OCI-LY7 (cell line): ENCODE measurements at places on chromosomes 13 and 19.

DNA sequence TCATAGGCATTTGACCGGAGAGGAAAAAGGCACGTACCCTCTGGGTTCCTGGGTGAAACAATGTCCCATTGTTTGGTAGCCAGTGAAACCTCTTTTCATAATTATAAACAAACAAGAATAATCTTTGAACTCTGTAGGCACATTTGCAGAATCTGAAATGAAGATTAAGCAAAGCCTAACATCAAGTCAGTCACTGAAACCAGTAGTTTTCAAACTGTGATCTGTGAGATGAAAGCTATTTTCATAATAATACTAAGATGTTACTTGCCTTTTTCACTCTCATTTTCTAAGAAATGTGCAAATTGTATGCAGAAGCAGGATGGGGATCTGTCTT is 105.4 kb downstream of the WDFY2 start:
- no peak for DNase-seq

- no peak for DNase-seq
These were observed 3.8 kb downstream of the ZNF784 start for GRCh38 chr19:55620410-55621204.

GRCh38 chr13:74835579-74835978 is 646.4 kb downstream of the TBC1D4 start:
- no peak for DNase-seq

DNA sequence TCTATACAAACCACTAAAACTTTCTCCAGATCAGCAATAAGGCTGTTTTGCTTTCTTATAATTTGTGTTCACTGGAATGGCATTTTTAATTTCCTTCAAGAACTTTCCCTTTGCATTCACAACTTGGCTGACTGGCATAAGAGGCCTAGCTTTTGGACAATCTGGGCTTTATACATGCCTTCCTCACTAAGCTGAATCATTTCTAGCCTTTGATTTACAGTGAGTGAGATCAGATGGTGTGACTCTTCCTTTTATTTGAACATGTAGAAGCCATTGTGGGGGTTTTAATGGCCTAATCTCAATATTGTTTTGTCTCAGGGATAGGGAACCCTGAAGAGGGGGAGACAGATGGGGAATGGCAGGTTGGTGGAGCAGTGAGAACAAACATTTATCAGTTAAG is 82.7 kb downstream of the FOXO1 start:
- no peak for DNase-seq

- no peak for DNase-seq
These were observed 256.6 kb downstream of the ABCC4 start for GRCh38 chr13:95044452-95045205.

- DNase-seq, result no peak
These were observed 99.6 kb downstream of the MBNL2 start for GRCh38 chr13:97321616-97322321.

- DNase-seq, result no peak
These were observed 81.8 kb upstream of the SIAH3 start for GRCh38 chr13:45933203-45933908.

DNA sequence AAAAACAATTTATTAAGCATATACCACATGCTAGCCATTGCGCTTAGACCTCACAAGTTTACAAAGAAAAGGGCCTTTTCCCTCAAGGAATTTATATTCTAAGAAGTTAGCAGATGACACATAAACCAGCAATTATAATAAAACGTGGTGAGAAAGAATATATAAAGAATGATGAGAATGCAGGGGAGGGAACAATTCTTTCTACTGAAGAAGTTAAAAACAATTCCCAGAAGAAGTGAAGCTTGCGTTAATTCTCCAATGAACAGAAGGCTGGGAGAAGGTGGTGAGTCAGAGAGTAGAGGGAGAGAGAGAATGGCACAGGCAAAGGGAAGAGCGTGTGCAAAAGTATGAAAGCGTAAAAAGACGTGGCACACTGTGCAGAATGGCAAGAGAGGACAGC is 69.5 kb upstream of the ZDHHC20 start:
- no peak for DNase-seq

DNA sequence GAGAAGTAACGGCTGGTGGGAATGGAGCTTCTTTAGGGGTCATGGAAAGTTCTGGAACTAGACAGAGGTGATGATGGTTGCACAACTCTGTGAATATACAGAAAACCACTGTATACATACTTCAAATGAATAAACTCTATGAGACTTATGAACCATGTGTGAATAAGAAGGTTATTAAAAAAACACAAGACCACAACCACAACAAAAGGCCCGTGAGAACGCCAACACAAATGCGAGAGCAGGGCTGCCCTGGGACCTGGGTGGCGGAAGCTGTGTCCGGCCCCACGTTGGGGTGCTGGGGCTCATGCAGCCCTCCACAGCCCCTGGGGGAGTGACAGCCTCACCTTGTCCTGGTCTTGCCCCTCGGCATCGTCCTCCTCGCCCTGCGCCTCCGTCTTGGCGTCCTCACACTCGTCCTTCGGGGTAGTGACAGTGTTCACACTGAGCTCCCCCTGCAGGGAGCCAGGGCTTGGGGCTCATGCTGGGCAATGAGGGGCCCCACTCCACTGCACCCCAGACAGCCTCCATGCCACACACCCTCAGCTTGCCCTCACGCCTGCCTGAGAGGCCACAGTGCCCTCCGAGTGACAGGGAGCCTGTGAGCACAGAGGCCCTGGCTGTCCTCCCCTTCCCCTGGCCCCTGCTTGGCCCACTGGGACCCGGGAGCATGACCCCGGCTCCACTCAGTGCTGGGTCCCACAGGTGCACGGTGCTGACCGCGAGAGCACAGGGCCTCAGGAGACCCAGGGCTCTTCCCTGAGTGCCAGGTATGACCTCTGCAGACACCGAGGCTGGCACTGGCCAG is 16.0 kb downstream of the IZUMO4 start:
- DNase-seq, result no peak

GRCh38 chr13:39020853-39021462 is 16.9 kb downstream of the PROSER1 start:
- DNase-seq, result no peak

DNA sequence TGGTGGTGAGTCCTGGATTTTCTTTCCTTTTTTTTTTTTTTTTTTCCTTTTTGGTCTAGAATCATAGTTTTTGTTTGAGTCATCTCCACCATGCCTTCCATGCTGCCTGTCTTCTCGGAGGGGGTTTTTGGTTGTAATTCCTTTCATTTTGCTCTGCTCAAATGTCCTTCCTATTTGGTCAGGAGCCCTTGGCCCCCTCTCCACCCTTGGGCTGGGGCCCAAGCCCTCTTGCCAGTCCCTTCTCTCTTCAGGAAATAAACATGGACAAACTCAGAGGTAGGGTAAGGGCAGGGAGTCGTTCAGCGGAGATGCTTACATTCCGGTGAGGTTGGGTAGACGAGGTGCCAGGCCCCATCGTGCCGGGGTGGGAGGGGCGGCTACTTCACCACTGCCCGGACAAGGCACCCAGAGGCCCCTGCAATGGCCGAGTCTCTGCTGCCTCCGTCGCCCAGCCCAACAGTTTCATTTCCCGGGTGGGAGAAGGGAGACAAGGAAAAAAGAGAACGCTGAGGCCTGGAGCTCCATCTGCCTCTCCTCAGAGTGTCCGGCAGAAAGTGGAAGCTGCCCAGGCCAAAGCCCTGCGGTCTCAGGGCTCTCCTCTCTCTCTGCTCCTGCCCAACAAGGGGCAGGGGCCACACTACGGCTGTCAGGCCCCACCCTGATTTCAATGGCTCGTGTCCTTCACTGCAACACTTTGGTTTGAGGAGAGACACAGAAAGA is 12.7 kb downstream of the ZNF574 start:
- DNase-seq, result no peak

- peak; percentile 19 for DNase-seq
These were observed 14.7 kb downstream of the CILP2 start for GRCh38 chr19:19552798-19553197.

GRCh38 chr13:42007844-42008243 is 40.6 kb upstream of the DGKH start:
- no peak for DNase-seq

GRCh38 chr19:17248011-17248776 is 2.5 kb upstream of the NR2F6 start:
- no peak for DNase-seq

GRCh38 chr19:43553656-43554055 is 20.7 kb downstream of the ZNF575 start:
- no peak for DNase-seq

DNA sequence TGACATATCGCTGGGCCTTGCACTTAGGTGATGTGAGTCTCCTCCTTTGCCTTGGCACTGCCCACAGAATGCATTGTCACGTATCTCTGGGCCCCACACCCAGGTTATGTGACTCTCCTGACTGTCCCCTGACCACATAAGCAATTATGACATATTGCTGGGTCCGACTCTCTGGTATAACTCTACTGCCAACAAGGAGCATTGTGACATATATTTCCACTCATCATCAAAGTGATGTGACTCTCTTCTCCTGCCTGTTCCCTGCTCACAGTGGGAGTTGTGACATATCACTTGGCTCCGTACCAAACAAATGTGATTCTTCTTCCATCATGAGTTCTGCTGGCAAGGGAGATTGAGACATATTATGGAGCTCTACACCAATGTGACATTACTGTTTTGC is 15.4 kb upstream of the ZNF681 start:
- DNase-seq, result no peak

- DNase-seq, result peak; percentile 14
These were observed 2.7 kb upstream of the CEBPA start for GRCh38 chr19:33304760-33305647.

GRCh38 chr13:80441968-80442367 is 101.0 kb upstream of the SPRY2 start:
- no peak for DNase-seq

- DNase-seq, result no peak
These were observed 13.0 kb downstream of the CYP2S1 start for GRCh38 chr19:41205995-41206394.

GRCh38 chr19:1407528-1408299 is at the start of gene DAZAP1:
DAZAP1 (plus strand) TSS chr19:1407586; CDS start chr19:1407774, 188 bp downstream.
- no peak for DNase-seq

DNA sequence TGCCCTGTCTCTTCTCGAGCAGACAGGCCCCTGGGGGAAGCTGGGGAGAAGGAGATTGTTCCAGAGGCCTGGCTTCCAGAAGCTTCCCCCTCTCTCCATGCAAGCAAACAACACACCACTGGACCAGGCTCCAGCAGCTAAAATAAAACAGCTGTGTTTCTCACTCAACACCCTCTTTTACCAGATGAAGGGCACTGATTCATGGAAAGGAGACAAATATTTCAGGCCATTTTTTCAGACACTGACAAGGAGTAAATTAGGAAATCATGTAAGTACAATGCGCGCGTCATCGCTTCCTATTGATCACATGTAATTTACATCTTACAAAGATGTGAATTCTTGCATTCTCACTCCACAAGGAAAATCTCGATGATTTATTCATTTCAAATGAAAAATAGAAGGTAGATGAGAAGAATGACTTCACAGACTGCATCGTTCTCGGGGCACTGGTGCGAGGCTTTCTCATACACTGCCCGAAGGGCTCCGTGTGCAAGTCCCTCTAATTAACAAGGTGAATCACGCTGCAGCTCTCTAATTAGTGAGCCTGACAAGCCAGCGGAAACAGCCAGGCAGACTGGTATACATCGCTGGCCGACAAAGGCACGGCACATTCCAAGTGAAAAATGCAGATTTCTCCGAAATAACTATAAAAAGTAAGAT is 153.6 kb downstream of the KCTD15 start:
- DNase-seq, result no peak

DNA sequence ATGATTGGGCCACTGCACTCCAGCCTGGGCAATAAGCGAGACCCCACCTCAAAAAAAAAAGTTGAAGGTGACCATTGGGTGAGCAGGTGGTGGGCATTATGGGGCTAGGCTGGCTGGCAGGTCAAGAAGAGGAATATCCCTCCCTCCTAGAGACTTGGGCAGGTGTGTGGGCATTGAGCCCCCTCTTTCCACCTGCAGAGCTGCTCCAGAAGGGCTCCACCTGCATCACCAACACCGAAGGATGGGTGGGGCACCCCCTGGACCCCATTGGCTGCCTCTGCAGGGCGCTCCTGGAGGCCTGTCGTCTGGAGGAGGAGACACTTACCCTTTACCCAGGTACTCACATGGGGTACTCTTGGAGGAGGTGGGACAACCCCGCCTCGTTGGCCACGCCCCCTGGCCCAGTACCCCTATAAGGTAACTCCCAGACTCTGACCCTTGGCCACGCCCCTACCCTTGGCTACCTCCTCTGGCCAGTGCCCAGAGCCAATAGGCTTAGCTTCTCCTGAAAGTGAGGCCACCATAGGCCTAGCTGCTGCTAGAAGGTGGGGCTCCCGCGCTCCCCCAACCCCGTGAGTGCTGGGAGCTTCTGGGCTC is 21.9 kb downstream of the ZSWIM4 start:
- peak; percentile 11 for DNase-seq

DNA sequence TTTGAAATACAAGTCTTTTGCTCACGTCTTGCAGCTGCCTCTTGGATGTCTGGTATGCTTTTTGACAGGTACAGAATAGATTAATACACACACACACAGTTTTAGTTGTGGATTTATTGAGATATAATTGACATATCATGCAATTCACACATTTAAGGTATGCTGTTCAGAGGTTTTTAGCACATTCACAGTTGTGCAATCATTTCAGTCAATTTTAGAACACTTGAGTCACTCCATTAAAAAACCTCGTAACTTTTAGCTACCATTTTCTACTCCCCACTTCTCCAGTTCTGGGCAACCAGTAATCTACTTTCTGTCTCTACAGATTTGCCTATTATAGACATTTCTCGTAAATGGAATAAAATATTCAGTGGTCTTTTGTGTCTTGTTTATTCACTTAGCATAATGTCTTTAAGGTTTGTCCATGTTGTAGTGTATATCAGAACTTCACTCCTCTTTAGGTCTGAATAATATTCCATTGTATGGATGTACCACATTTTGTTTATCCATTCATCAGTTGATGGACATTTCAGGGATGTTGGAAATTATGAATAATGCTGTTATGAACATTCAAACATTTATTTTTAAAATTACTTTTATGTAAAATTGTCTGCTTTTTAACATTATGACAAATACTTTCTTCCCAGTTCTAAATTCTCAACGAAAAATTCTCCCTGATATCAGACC is 2.5 kb upstream of the ZMYM2 start:
- no peak for DNase-seq

DNA sequence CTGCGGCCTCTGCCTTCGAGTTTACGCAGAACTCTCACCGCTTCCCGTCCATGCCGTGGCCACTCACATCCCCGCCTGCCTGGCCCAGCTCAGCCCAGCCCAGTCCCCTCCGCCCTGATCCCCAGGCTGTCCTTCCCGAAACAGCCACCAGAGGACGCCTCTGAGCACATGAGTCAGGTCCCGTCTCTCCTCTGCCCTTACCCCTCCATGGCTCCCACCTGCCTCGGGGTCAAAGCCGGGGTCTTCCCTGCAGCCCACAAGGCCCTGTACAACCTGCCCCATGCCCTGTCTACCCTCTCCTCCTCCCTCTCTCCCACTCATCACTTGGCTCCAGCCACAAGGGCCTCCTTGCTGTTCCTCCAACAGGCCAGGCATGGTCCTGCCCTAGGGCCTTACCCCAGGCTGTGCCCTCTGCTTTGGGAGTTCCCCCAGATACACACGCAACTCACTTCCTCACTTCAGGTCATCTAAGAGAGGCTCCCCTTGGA is 8.1 kb upstream of the SEMA6B start:
- peak; percentile 33 for DNase-seq

- no peak for DNase-seq
These were observed 9.9 kb upstream of the POP4 start for GRCh38 chr19:29596080-29596727.

- no peak for DNase-seq
These were observed 26.9 kb downstream of the RFX1 start for GRCh38 chr19:13979244-13979615.
